ENCODE measurements at places on chromosomes 3 and 15. TPM values are rescaled to one million over a fixed set of nuclear protein-coding genes. Genes with fewer than 3 reads are reported as not detected.

GRCh38 chr15:92825985-92826384 is 74.1 kb upstream of the CHD2 start:
- H3K4me3 ChIP-seq, result no peak overlapping the region
- H3K27ac ChIP-seq, result peak overlapping the region; percentile 0
- no peaks in the 10 kb centered on the region for H3K27me3 ChIP-seq
- DNase-seq, result no peak
- peaks cover 41% of the 10 kb centered on the region for H3K4me1 ChIP-seq

DNA sequence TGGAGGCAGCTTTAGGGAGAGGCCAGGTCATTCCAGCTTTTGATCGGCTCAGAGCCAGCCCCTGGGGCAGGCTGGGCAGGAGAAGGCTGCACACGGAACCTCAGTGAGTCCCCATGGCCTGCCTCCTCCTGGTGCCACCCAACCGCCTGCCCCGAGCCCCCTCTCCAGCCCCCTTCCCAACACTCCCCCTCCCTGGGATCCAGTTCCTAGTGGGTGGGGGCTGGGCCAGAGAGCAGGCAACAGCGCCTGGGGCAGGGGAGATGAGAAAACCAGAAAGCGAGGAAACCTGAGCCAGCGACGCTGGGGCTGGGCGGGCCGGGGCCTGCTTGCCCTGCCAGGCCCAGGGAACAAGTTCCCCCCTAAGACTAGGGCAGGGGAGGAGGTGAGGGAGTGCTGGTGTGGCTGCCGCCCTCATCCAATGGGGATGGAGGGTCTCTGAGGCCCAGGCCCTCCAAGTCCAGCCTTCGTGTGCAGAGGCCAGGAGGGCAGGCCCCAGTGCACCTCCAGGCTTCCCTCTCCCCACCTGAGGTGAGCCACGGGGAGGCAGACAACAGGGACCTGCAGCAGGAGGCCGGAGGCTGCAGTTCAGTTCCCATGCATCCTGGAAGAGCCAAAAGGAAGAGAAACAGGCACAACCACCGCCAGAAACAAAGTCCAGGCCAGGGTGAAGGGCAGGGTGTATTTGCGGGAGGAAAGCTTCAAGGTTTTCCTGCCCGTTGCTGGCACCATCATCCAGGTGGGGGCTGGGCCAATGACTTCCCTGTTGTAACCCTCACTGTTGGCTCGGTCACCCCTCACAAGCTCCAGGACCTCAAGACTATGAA is 4.0 kb upstream of the SEMA3F start:
- no peak overlapping the region for H3K27ac ChIP-seq
- DNase-seq, result no peak
- H3K4me3 ChIP-seq, result no peak overlapping the region
- peaks cover 20% of the 10 kb centered on the region for H3K27me3 ChIP-seq
- H3K36me3 ChIP-seq, result no peaks in the 10 kb centered on the region
- peaks cover 8% of the 10 kb centered on the region for H3K4me1 ChIP-seq

DNA sequence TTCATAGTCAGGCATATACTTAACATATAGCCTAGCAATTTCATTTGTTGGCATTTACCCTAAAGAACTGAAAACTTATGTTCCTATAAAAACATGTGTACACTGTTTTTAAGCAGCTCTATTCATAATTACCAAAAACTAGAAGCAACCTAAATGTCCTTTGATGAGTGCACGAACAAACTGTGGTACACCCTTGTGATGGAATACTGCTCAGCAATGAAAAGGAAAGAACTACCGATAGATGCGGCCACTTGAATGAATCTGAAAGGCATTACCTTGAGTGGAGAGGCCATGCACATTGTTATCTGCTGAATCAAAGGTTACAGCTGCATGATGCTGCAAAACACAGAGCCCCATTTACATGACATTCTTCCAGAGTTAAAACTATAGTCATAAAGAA is 44.7 kb downstream of the CFAP92 start:
- H3K27me3 ChIP-seq, result no peaks in the 10 kb centered on the region
- no peaks in the 10 kb centered on the region for H3K36me3 ChIP-seq
- H3K4me3 ChIP-seq, result no peak overlapping the region
- H3K27ac ChIP-seq, result no peak overlapping the region
- no peak for DNase-seq

DNA sequence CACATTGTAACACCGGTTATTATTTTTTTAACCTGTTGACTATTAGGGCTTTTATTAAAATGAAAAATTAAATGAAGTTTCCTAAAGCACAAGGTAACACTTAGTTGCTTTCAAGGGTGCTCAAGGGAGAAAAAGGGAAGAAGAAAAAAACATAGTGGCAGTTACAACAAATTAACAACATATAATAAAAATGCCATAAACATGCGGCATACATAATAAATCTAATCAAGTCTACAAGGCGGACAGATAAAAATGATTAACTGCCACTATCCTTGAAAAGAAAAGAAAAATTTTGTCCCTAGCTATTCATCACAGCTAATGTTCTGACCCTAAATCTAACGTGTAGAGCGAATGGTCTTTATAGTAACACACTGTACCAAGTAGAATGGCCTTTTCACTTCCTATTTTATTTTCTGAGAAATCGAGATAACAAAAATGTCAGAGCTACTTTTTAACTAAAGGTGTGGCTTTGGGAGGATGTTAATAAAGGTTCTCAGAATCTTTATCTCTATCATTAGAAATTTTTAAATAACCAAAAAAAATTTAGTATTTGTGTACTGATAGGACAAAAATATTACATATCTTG is 194.9 kb downstream of the FOXP1 start:
- no peaks in the 10 kb centered on the region for H3K27me3 ChIP-seq
- no peak for DNase-seq
- H3K27ac ChIP-seq, result peak overlapping the region; percentile 89
- peak overlapping the region; percentile 53 for H3K4me3 ChIP-seq
- peaks cover 78% of the 10 kb centered on the region for H3K4me1 ChIP-seq

The DNAJA4 gene
- total RNA-seq, result 38.1 TPM

- H3K36me3 ChIP-seq, result no peaks in the 10 kb centered on the region
- no peak overlapping the region for H3K4me3 ChIP-seq
- H3K4me1 ChIP-seq, result peaks cover 4% of the 10 kb centered on the region
- no peak for DNase-seq
- no peak overlapping the region for H3K27ac ChIP-seq
- H3K27me3 ChIP-seq, result peaks cover 39% of the 10 kb centered on the region
Measured at GRCh38 chr15:81097116-81097889, 36.8 kb upstream of the CFAP161 start.

DNA sequence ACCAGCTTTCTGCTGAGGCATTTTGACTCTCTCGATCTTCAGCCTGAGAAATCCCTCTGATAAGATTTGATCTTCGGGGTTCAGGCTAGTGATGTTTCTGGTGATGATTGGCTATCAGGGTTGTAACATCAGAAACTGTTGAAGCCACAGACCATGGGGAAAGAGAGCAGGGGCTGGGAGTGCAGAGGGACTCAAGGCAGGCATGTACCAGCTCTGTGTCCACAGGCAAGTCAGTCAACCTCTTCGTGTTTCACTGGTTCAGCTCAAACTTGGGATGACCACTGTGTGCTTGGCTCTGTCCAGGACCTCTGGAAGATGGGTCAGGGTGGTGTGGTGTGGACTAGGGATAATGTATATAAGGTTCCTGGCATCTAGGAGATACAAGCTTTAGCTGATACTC is 116.5 kb downstream of the EEFSEC start:
- H3K4me3 ChIP-seq, result no peak overlapping the region
- peaks cover 8% of the 10 kb centered on the region for H3K4me1 ChIP-seq
- DNase-seq, result no peak
- H3K27ac ChIP-seq, result no peak overlapping the region

DNA sequence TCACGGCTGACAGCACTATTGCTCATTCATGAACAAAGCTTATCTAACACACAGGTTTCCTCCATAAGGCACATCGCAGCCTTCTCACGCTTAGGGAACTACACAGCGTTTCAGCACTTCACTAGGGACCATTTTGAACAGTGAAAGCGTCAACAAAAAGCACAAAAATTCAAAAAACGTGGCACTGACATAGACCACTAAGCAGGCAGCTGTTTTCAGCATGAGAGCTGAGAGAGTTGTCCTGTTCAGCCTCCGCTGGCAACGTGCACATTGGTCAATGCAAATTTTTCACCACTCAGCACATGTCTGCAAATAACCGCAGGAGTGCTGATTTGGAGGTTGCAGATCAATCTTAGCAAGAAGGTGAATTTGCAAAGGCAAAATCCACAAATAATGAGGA is 109.2 kb downstream of the LRRK1 start:
- no peak for DNase-seq
- peaks cover 7% of the 10 kb centered on the region for H3K27me3 ChIP-seq
- H3K4me1 ChIP-seq, result no peaks in the 10 kb centered on the region
- H3K36me3 ChIP-seq, result no peaks in the 10 kb centered on the region

Data from activated CD8-positive, alpha-beta T cell treated with anti-CD3 and anti-CD28 coated beads for 36 hours (primary cell).